NCI-H774 (cell line): ENCODE measurements at places on chromosomes 1 and 21.

DNA sequence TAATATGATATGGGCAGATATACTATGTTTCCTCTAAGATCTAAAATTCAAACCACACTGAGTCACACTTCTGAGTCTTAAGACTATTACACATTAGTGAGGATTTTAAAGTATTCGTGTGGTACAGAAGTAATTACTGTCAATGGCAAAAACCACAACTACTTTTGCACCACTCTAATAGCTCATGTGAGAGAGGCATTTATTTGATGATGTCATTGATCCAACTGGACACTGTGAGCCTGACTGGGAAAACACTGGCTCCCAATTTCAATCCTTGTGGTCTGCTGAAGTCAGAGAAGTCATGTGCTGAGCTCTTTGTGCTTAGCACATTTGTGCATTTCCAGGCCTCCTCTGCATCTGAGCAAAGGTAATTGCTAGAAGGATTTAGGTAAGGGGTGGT lies 377.8 kb downstream of the USH2A start:
- no peak for DNase-seq

DNA sequence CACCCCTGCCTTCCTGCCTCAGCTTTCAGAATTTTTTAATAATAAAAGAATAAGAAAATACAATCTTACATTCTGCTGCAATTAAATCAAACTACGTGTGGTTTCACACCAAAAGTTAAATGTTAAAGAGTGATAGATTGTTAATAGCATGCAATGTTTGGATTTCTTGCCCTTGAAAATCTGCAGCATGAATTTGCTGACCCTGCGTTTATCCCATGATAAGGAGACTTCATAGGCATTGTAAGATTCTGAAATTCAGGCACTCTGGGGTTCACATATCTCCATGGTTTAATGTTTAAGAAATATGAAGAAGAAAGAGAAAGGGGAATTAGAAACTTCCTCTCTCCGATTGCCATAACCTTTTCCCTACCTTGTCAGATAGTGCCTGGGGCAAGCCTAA lies 1616.2 kb upstream of the B3GALT2 start:
- no peak for DNase-seq

DNA sequence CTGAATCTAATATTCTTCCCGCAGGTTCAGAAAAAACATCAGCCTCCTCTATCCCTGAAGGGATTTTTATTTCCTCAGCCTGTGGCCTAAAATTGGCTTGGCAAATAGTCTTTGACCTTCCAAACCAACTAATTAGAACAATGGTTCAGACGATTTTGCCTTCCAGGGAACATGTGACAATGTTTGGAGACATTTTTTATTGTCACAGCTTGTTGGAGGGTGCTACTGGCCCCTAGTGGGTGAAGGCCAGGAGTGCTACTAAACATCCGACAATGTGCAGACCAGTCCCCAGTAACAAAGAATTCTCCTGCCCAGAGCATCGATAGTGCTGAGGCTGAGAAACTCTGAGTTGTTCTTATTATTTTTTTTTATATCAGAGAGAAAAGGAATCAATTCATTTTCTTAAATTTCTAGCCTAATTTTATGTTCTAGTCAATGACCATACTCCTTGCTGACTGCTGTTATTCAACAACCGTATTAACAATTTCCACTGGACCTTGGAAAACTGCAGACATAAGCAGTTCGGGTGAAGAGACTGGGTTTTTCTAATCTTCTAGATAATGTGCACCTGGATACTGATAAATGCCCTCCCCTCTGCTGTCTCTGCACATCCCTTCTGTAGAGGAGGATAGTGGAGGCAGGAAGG lies 280.7 kb downstream of the LMX1A start:
- no peak for DNase-seq

GRCh38 chr1:167425482-167425881 lies 92.8 kb downstream of the CD247 start:
- no peak for DNase-seq

DNA sequence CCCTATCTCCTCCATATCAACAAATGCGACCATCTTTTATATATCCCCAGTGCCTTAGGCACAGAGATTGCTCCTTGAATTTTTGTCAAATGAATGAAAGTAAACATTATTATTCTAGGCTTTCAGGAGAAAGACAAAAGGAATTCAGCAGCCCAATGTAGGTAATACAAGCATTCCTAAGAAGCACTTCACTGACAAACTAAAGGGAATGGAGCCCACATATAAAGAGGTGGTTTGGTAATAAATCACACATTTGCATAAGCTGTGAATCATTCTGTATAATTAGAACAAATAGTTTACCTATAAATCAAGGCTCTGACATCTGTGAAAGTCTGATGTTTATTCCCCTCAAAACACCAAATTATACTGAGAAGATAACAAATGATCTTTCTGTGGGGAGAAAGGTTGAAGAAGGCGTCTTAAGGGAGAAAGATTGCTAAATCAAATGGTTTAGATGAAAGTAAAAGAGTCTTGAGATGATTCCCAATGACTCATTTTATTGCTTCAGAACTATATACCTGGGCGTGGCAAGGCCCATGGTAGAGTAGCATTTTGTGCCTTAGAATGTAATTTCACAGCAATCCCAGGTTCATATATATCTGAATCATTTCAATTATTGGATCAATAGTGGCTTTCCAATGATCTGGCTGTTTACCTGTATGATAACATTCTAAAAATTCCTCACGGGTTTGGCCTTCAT lies 558.1 kb downstream of the AGBL4 start:
- DNase-seq = no peak

GRCh38 chr21:34670220-34670961 lies 1.6 kb downstream of the CLIC6 start:
- peak; percentile 12 for DNase-seq

- no peak for DNase-seq
These were observed 116.8 kb downstream of the RABGAP1L start for GRCh38 chr1:174276087-174276486.

DNA sequence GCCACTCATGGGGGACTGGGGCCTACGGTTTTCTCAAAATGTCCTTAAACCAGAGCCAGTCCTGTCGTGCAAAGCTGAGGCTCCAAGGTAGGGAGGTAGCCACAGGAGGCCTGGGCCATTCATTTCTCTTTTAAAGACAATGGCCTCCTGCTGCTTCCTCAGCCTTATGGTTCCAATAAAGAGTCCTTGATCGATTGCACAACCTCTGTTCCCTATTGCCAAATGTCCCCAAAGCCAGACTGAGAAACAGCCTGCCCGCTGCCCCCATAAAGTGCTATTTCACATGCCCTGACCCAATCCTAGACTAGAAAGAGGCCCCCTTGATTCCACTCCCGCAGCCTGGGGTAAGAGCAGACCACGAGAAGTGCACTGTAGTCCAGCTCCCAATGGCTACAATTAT lies 166.7 kb downstream of the CLIC6 start:
- DNase-seq = no peak

DNA sequence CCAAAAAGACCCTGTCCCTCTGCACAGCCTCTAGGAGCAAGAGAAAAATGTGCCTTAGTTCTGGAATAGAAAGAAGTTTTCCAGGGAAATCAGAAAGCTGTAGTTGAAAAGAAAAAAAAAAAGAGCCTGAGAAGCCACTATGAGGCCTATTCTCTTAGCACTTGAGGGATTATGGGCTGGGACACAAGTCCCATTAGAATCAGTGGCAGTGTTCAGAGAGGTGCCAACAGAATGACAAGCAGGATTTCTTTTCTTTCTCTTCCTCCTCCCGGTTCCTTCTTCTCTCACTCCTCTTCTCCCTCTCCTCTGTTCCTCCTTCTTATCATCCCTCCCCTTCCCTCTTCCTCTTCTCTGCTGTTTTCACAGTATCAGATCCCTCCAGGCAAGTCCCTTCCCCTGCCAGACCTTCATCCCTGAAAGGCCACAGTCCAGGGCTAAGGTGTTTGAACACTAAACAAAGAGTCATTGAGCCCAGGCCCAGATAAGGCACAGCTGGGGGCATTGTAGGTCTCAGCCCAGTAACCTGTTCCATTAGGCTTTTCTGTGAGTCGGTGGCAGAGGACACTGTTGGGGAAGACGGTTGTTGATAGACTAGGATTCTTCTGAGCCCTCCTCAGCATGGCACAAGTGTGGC lies 64.7 kb upstream of the LPGAT1 start:
- no peak for DNase-seq

DNA sequence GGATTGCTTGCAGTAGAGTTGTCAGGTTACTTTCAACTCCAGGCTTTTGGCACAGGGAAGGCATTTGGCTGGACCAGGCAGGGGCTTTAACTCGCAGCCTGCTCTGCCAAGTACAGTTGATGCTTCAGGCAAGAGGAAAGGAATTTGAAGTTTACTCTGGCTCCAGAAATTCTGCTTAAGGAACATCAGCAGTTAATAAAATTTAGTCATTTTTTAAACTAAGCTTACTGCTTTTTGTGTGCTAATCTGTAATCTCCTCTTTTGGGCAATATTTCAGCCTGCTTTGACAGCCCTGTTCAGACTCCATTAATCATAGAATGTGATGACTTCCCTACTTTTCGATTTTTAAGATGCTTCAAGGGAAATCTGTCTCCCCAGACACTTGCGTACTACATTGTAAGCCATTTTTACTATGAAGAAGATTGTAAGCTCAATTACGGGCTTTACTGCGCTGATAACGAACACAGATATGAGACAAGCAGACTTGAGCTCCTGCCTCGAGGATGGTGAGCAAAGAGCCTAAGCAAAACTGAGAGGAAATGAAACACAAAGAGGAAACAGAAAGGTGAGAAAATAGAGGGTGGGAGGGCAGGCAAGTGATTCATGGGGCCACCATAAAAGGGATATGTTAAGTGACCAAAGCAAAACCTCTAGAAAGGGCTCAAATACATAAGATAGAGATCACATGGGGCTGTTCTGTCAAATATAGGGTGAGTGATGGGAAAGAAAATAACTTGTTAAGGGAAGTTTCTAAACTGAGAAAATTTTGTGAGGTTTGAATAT lies 76.6 kb upstream of the VAV3 start:
- DNase-seq = no peak

- no peak for DNase-seq
These were observed 14.3 kb downstream of the GPR137B start for GRCh38 chr1:236156512-236157208.

GRCh38 chr1:4771267-4771666 lies 116.9 kb downstream of the AJAP1 start:
- DNase-seq = no peak

GRCh38 chr1:32801096-32801715 lies 16.0 kb downstream of the YARS1 start:
- no peak for DNase-seq

- no peak for DNase-seq
These were observed 136.1 kb downstream of the SPATA46 start for GRCh38 chr1:162240577-162240976.

- no peak for DNase-seq
These were observed 103.9 kb downstream of the ADGRL4 start for GRCh38 chr1:78902641-78903040.

DNA sequence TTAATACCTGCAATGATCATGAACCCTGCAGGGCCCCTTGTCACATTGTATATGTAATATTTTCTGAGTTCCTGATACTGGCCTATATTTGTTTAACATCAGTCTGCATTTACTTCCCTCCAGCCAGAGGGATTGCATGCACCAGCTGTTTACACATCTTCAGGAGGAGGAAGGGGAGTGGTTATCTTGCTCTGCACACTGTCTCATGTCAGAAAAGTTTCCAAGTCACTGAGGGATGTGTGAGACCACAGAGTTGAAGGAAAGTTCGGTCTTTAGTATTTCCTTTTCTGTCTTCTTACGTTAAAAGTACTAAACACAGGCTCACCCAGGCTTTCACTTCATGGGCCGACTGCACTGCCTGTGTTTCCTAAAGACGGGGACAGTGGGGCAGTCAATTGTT lies 574.1 kb downstream of the LMO4 start:
- DNase-seq = peak; percentile 3

- DNase-seq = no peak
These were observed 389.3 kb downstream of the OMA1 start for GRCh38 chr1:58157256-58157655.

- no peak for DNase-seq
These were observed 151.0 kb downstream of the CDC7 start for GRCh38 chr1:91651661-91652071.

DNA sequence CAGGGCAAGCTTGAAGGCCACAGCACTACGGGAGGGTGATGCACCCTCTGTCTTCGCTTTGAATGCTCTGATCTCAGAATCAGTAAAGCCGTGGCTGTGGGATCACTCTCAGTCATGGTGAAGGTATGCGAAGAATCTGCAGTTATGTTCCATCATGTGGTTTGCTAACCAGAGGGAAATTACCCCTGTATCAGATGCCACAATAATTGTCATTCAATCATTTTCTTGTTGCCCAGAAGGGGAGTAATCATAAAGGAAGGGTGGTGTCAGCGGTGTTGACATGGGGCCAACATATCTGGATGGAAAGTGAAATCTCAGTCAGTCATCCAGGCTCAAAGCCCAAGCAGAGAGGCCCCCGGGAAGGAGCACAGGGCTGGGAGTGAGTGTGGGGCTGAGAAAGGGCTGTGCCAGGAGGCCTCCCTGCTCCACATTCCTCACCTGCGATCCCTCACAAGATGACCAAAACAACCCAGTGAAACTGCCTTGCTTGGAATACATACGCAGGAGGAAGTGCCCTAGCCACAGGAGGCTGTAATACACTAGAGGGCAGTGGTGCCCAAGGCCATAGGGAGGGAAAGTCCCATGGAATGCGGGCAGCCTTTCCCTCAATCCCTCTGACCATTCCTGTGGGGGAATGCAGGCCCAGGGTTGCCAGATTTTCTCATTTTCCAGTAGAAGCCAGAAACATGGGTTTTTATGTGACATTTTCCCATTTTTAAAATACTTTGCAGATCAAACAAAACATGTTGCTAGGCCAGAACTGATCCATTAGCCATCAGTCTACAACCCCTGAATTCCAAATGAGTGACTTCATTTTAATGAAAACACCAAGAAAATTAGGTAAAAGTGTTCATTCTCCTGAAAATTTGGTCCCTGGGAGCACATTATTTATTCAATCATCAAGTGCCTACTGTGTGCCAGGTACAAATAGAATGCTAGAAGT lies 95.7 kb upstream of the VANGL1 start:
- no peak for DNase-seq

- DNase-seq = no peak
These were observed 66.0 kb downstream of the XCL2 start for GRCh38 chr1:168477792-168478191.

- no peak for DNase-seq
These were observed 97.6 kb downstream of the CC2D1B start for GRCh38 chr1:52268372-52268771.

- no peak for DNase-seq
These were observed 6.6 kb upstream of the C1orf174 start for GRCh38 chr1:3906672-3907020.

DNA sequence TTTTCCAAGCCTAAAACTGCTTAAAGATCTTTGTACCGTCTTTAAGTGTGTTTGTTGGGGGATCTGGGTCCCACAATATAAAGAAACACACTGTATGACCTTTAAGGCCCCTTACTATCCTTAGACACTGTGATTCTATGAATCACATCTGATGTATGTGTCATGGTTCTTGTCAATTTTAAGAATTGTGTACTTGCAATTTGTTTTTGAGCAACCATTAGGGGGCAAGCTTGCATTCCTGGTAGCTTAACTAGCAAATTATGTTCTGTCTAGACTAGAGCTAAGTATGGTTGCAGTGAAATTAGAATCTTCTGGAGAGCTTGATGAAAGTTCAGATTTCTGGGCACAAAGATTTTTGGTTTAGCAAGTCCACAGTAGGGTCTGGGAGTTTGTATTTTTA lies 219.5 kb downstream of the TPR start:
- DNase-seq = no peak
